Skin of body (tissue), 3 donors: ENCODE measurements at places on chromosomes 12 and 14.
A peak's percentile ranks its signal among the peaks of the same experiment; 100 is the strongest.

- no peak for DNase-seq
Observed at GRCh38 chr12:56874821-56875220, 59.4 kb downstream of the SDR9C7 start.

GRCh38 chr14:74977901-74978385, 22.5 kb upstream of the PGF start:
- DNase-seq, result no peak

- peak; percentile 62 for DNase-seq
Observed at GRCh38 chr12:92604786-92605185, 98.0 kb upstream of the PLEKHG7 start.

GRCh38 chr12:45122768-45123380, 72.0 kb upstream of the DBX2 start:
- peak; percentile 47 for DNase-seq

- DNase-seq, result no peak
Observed at GRCh38 chr14:61472801-61473376, 151.5 kb downstream of the PRKCH start.

- no peak for DNase-seq
Observed at GRCh38 chr14:106511006-106511799, 984.8 kb downstream of the TMEM121 start.

DNA sequence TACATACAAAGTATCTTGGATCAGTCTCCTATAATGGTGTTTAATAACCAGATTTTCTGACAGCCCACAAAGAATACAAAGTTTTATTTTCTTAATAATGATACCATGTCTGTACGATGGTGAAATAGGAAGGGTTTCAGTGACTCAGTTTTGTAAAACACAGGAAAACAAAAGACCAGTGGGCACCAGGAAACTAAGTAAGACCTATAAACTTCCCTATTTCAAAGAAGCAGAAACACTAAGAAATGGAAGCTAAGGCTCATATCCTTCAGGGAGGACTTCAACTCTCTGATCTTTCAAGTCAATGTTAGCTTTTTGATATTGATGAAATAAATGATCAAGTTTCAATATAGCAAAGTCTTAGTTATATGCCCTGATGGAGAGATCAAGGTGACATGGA, 196.0 kb downstream of the DUSP6 start:
- no peak for DNase-seq

DNA sequence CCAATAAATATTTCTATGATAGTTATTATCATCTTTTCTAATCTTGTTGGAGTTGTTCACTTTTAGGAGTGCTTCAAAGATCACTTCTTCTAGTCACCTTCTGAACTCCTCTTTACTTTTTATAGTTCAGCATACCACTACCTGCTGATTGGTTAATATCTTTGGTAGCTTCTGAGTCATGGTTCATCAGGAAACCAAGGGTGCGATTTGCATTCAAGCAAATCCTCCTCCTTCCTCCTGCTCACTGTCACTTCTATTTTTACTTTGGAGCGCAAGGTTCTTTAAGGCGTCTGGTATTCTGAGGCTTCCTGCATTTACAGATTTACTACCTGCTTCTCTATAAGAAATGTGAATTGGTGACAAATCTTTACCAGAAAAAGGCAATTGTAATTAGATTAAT, 24.0 kb downstream of the SYT1 start:
- no peak for DNase-seq

DNA sequence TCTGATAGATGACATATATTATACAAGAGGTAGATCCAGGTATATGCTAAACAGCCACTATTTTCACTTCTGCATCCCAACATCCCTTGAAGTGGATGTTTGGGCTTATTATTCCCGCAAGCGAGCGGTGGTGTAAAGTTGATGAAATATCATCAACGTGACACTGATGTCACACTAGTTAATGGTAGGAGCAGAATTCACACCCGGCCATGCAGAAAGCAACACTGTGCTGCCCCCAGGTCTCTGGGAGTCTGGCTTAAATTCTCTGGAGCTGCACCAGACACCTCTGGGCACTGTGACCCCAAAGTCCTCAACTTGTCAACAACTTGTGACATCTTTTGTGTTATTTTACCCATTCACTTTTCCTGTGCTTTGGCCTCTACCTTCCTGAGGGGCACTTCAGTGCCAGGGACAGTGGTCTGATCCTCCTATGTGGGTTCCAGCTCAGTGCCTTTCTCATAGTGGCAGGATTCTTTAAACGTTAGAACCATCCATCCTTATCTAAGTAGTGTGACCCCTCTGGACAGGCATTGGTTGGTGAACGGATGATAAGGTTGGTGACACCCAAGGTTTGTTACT, 952 bp downstream of the DRAM1 start:
- no peak for DNase-seq

- no peak for DNase-seq
Observed at GRCh38 chr12:123167329-123167728, 16.4 kb upstream of the PITPNM2 start.

DNA sequence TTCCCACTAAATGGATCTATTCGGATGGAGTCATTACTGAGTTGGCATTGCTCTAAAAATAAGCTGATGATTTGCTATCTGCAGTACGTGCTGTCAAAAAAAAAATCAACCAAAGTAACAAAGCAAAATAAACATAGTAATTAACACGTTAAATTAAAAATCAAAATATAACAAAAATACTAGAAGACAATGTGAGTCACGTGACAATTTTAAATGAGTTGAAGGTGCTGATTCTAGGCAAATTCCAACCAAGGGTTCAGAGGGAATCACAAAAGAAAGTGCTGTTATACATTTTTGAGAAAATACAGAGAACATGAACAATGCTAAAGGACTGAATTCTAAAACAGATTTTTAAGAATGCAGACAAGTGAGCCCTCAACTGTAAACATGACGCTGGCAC, 45.2 kb upstream of the IFNG-AS1 start:
- no peak for DNase-seq

GRCh38 chr12:72256725-72257124, 15.4 kb upstream of the TRHDE start:
- no peak for DNase-seq

DNA sequence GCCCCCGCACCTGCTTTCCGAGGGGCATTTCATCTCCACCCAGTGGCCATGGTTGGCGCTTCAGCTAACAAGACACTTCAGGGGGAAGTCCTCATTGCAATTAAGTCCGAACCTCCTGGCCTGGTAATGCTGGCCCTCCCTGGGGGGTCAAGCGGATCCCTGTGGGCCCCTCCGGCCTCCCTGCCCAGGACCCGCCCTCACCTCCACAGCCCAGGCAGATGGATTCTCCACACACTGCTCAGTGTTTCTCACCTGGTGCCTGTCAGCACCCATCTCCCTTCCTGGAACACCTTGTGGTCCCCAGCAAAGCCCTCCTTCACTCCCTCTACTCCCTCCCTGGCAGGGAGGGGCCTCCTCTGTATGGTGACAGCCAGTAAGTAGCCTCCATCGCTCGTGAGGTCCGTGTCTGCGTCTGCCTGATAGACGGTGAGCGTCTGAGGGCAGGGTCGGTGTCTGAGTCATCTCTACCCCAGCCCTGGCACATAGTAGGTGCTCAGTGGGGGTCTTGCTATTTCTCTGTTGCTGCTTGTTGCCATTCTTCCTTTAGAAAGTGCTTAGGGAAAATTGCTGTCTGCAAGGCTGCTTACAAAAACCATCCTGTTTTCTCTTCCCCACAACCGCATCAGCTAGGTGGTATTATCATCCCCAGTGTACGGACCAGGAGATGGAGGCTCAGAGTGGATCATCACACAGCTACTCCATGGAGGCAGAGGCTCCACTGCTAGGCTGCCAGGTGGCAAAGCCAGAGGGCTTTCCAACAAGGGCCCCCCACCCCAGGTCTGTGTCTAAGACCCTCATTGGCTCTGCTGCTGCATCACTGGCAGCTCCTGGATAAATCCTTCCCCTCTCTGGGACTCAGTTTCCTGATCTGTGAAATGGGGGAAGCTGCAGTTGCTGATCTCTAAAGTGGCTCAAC, 39.7 kb upstream of the EML1 start:
- DNase-seq, result no peak

- DNase-seq, result no peak
Observed at GRCh38 chr14:76326918-76327689, 48.8 kb upstream of the ESRRB start.

DNA sequence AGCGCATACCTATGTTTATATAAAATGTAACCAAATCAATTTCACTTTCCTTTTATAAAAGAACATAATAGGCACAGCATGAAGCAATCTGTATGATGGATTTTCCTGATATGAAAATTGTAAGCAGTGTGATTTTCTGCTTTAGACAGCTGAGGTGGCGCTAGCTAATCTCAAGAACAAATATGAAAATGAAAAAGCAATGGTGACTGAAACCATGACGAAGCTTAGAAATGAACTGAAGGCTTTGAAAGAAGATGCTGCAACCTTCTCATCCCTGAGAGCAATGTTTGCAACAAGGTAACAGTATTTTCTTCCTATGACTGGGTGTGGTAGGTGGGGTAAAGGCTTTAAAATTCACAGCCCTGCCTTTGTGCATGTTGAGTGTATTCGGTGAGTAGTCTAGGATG, 65.0 kb upstream of the FGD4 start:
- DNase-seq, result no peak

DNA sequence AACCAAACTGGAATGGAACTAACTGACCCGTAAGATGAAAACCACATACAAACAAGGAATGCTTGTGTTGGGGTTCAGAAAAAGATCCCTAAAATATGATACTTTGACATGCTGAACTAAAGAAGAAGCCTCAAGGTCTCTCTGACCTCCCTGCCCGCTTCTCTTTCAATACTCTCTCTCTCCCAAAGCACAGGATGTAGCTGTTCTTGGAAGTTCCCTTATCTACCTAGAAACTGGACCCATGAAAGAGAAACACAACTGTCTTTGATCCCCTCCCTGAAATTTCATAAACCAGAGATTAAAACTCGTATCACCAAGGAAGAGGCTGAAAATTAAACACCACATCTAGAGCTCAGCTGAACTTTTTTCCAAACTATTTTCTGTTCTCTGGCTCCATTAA, 76.7 kb upstream of the FERMT2 start:
- no peak for DNase-seq

- peak; percentile 51 for DNase-seq
Observed at GRCh38 chr12:12357719-12358461, 1.0 kb downstream of the BORCS5 start.

GRCh38 chr12:94987076-94987669, 16.3 kb downstream of the NDUFA12 start:
- no peak for DNase-seq

- DNase-seq, result no peak
Observed at GRCh38 chr12:104796475-104796862, 161.6 kb downstream of the SLC41A2 start.

DNA sequence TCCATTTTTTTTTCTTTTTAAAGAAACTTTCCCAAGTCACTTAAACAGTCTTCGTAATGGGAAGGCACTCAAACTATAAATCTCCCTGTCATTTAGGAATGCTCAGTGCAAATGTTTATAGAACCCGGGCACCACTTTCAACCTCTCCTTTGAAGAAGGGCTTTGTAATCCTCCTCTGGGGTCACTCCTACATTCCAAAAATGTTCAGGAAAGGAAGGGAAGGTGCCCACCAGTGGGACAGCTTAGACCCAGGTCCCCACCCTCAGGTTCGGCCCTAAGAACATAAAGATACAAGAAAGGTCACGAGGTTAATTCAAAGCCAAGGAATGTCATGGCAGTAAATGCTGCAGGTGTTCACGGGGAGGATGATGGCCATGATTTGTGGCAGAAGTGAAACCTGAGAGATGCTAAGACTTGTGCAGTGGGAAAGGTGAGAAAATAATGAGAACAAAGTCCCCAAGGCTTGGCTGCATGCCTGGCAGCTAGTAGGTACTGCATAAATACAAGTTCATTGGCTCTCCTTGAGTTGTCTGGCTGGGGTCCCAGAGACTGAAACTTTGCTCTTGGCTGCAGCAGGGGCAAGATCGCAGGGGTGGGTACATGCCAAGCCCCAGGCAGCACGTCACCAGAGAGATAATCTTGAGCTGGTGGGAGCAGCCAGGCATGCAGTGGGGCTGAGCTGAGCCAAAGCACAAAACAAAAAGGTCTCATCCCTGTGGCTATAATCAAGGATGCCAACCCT, 21.1 kb downstream of the KRT18 start:
- no peak for DNase-seq

DNA sequence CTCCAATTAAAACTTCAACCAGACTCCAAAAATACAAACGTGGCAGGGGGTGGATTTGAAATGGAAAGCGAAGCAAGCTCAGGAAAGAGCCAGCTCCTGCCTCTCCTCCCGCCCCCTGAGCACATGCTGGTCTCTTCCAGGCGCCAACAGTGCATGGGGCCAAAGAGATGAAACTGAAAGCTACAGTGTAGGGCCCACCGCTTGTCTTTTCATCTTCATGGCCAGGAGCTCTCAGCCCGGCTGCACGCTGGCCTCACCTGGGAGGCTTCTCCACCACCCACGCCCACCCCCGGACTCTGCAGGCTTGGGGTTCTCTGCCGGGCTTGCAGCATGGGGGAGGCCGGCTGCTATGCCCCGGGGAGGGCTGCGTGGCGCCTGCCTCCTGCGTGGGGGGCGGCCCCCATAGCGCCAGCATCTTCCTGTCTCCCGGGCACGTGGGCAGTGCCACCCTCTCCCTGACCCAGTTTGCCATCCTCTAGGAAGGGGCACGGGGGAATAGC, 2.0 kb downstream of the RIMBP2 start:
- DNase-seq, result no peak
